ENCODE measurements at places on chromosomes 7 and 10. TPM values are rescaled to one million over a fixed set of nuclear protein-coding genes. Genes with fewer than 3 reads are reported as not detected.

Gene ADARB2
- 1.2 TPM for total RNA-seq

Gene BMI1
- total RNA-seq, result 69.6 TPM

Gene ITGA8
- 23.8 TPM for total RNA-seq

Gene DOCK1
- total RNA-seq, result 18.1 TPM

Gene FAM171A1
- 5.8 TPM for total RNA-seq

- no peak overlapping the region for H3K4me3 ChIP-seq
- H3K27me3 ChIP-seq, result no peaks in the 10 kb centered on the region
- no peaks in the 10 kb centered on the region for H3K4me1 ChIP-seq
- DNase-seq, result no peak
- H3K27ac ChIP-seq, result no peak overlapping the region
Measured at GRCh38 chr10:66747451-66747850, 178.4 kb upstream of the LRRTM3 start.

DNA sequence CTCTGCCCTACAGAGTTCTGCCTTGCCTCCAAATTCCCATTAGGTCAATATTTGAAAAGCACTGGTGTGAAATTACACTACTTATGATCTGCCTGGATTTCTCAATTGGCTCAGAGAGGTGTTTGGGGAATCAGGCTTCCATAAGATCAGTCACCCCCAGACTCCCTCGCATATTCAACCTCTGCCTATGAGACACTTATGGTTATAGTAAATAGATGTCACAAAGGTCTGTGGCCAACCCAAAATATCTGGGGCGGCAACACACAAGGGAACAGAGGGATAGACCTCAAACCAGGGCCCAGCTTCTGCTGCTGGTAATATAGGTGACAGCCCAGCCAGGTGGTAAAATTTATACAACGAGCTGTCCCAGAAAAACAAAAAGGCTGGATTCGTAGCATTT is 376.7 kb upstream of the ZMIZ1 start:
- no peak overlapping the region for H3K4me3 ChIP-seq
- no peaks in the 10 kb centered on the region for H3K36me3 ChIP-seq
- no peaks in the 10 kb centered on the region for H3K4me1 ChIP-seq

DNA sequence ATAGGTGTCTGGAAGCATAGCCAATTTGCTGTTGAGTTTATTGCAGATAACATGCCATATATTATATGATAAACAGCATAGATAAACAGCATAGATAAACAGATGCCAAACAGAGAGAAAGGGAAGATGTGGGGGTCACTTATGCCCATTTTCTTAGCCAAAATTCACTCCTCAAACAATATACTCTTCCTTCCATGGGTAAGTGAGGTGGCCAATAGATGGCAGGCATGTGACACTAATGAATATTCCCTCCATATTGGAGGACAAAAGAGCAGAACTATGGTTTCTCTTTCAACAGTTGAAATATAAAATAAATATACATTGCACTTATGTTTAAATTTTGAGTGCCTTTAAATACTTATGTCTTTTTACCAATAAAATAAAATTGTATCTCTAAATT is 1212.8 kb downstream of the REEP3 start:
- H3K27me3 ChIP-seq, result no peaks in the 10 kb centered on the region
- no peak overlapping the region for H3K4me3 ChIP-seq
- no peaks in the 10 kb centered on the region for H3K4me1 ChIP-seq
- no peaks in the 10 kb centered on the region for H3K36me3 ChIP-seq

DNA sequence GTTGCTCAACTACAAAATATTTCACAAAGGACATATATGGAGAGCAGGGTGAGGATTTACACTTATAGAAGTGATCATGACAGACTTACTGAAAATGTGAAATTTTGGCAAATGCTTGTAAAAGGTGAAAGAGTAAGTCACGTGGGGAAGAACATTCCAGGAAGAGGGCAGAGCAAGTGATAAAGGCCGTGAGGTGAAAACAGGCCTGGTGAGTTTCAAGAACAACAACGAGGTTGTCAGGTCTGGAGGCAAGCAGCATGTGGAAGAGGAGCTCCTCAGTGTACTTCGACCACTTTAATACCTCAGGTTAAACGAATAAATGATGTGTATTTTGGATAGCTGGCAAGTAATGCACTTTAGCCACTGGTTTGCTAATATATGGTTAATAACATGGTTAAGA is 706.7 kb downstream of the PCDH15 start:
- H3K4me1 ChIP-seq, result no peaks in the 10 kb centered on the region
- H3K27me3 ChIP-seq, result no peaks in the 10 kb centered on the region
- no peak overlapping the region for H3K27ac ChIP-seq
- H3K36me3 ChIP-seq, result no peaks in the 10 kb centered on the region
- DNase-seq, result no peak

DNA sequence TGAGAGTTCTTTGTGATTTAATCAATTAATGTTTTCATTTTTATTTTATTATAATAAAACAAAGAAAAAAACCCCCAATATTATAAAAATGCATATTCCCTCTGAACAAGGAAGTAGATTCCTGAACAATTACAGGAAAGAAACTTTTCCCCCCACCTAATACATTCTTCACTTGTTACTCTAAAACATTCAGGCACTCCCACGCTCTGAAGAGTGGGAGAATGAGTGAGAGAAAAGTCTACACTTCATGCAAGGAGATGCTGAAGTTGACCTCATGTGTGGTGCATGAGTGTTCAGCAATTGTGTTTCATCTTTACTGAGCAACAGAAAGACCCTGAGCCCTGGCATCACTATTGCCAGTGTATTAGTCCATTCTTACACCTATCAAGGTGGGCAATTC is 244.2 kb upstream of the IGFBP3 start:
- H3K27me3 ChIP-seq, result no peaks in the 10 kb centered on the region
- DNase-seq, result no peak
- H3K36me3 ChIP-seq, result no peaks in the 10 kb centered on the region
- no peak overlapping the region for H3K4me3 ChIP-seq
- no peaks in the 10 kb centered on the region for H3K4me1 ChIP-seq
- H3K27ac ChIP-seq, result no peak overlapping the region

- DNase-seq, result no peak
- no peaks in the 10 kb centered on the region for H3K27me3 ChIP-seq
Measured at GRCh38 chr10:28211759-28212158, 91.1 kb downstream of the MPP7 start.

DNA sequence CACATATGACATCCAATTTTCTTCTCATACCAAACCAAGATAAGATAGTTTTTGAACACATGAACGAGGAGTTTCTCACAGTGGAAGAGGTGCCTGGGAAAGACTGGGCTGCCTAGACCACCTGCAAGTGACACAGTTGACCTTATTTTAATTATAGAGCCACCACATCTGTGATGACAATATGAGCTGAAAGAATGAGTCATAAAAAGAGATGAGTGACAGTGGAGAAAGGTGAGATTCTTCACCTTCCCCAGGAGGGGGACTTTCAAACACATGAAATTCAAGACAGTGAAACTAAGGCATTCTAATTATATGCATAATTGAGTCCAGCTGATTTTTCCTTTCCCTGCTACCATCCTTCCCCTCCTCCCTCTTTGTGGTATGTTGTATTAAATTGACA is 475.5 kb downstream of the NXPH1 start:
- H3K27ac ChIP-seq, result no peak overlapping the region
- H3K4me1 ChIP-seq, result no peaks in the 10 kb centered on the region
- no peak for DNase-seq
- H3K36me3 ChIP-seq, result no peaks in the 10 kb centered on the region
- no peak overlapping the region for H3K4me3 ChIP-seq
- H3K27me3 ChIP-seq, result no peaks in the 10 kb centered on the region

DNA sequence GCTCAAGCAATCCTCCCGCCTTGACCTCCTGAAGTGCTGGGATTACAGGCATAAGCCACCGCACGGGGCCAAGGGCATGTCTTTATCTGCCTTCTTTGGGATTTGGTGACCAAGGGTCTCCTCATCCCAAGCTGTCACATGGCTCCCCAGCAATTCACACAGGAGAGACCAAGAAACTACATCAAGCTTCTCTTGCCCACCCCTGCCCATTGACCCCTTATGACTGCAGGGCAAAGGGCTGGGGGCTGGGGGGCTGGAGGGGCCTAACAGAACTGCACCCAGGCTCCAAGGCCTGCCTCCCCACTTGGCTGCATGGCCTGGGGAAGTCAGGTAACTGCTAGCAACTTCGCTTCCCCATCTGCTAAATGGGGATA is 137.1 kb downstream of the SH3PXD2A start:
- no peak for DNase-seq
- H3K27ac ChIP-seq, result no peak overlapping the region

DNA sequence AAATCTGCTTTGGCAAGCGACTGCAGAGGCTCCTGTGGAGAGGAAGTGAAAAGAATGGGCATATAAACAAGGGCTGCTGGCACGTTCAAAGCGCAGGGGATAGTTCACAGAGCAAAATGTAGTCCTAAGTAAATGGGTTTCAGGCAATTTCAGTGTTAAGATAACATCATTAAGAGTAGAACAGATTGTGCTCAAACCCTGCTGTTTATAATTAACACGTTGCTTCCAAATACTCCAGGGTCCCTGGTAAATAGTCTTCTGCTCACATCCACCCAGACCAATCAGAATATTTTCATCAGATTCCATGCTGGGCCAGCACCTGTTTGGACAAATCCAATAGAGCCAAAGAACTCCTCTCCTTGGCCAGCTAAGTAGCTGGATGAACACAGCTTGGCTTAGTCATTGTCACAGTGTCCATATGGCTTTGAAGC is 81.4 kb downstream of the ORC5 start:
- peaks cover 9% of the 10 kb centered on the region for H3K36me3 ChIP-seq
- no peak overlapping the region for H3K27ac ChIP-seq
- no peaks in the 10 kb centered on the region for H3K4me1 ChIP-seq

GRCh38 chr7:101804088-101804963 is 13.1 kb upstream of the CUX1 start:
- no peak overlapping the region for H3K27ac ChIP-seq
- no peak for DNase-seq
- no peaks in the 10 kb centered on the region for H3K36me3 ChIP-seq
- no peaks in the 10 kb centered on the region for H3K4me1 ChIP-seq

GRCh38 chr7:51066405-51066882 is 250.2 kb downstream of the COBL start:
- no peak overlapping the region for H3K4me3 ChIP-seq
- H3K36me3 ChIP-seq, result no peaks in the 10 kb centered on the region
- H3K4me1 ChIP-seq, result no peaks in the 10 kb centered on the region
- no peak for DNase-seq
- no peak overlapping the region for H3K27ac ChIP-seq

DNA sequence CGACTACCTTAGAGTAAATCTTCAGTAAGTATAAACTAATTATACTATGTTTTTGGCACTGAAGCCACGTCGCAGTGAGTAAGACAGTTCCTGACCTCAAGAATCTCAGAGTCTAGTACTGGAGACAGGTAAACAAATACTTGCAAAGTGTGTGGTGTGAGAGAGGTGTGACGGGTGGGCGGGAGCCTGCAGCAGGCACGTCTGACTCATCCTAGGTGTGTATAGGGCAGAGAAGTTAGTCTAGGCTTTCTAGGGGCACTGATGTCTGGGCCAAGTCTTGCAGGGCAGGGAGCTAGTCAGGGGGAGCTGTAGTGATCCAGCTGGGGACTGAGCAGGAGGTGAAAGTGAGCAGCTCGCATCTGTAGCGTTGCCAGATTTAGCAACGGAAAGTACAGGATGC is 35.9 kb upstream of the SFTPD start:
- no peak overlapping the region for H3K4me3 ChIP-seq
- no peak overlapping the region for H3K27ac ChIP-seq
- H3K4me1 ChIP-seq, result peaks cover 16% of the 10 kb centered on the region
- DNase-seq, result no peak
- H3K27me3 ChIP-seq, result peaks cover 25% of the 10 kb centered on the region

- peaks cover 31% of the 10 kb centered on the region for H3K4me1 ChIP-seq
- DNase-seq, result no peak
- H3K4me3 ChIP-seq, result no peak overlapping the region
- no peak overlapping the region for H3K27ac ChIP-seq
Measured at GRCh38 chr10:114517368-114518250, 113.3 kb upstream of the AFAP1L2 start.

- no peak overlapping the region for H3K4me3 ChIP-seq
- no peak overlapping the region for H3K27ac ChIP-seq
- H3K4me1 ChIP-seq, result no peaks in the 10 kb centered on the region
Measured at GRCh38 chr10:16909961-16910792, 93.0 kb upstream of the RSU1 start.

- peaks cover 97% of the 10 kb centered on the region for H3K4me1 ChIP-seq
- DNase-seq, result no peak
- no peak overlapping the region for H3K4me3 ChIP-seq
- H3K36me3 ChIP-seq, result no peaks in the 10 kb centered on the region
- H3K27ac ChIP-seq, result no peak overlapping the region
Measured at GRCh38 chr7:131357282-131357880, 29.7 kb downstream of the MKLN1 start.

GRCh38 chr10:52343439-52343838 is 29.4 kb downstream of the DKK1 start:
- H3K4me1 ChIP-seq, result no peaks in the 10 kb centered on the region
- DNase-seq, result no peak
- H3K4me3 ChIP-seq, result no peak overlapping the region
- no peaks in the 10 kb centered on the region for H3K36me3 ChIP-seq
- H3K27me3 ChIP-seq, result no peaks in the 10 kb centered on the region

- H3K4me1 ChIP-seq, result peaks cover 48% of the 10 kb centered on the region
- DNase-seq, result no peak
- no peak overlapping the region for H3K27ac ChIP-seq
- no peaks in the 10 kb centered on the region for H3K27me3 ChIP-seq
- H3K4me3 ChIP-seq, result no peak overlapping the region
Measured at GRCh38 chr7:4692055-4692454, 10.0 kb downstream of the FOXK1 start.

- H3K27ac ChIP-seq, result no peak overlapping the region
- H3K4me3 ChIP-seq, result no peak overlapping the region
- H3K4me1 ChIP-seq, result no peaks in the 10 kb centered on the region
- peaks cover 71% of the 10 kb centered on the region for H3K36me3 ChIP-seq
Measured at GRCh38 chr7:152120210-152120609, 94.7 kb downstream of the GALNT11 start.

Data from adrenal gland (tissue), 19 donors.